Right lung (tissue), 10 donors: ENCODE measurements at places on chromosomes 2 and 18. TPM values are rescaled to one million over a fixed set of nuclear protein-coding genes. Genes with fewer than 3 reads are reported as not detected.

Gene CLASP1
- polyA plus RNA-seq, result 34.5 TPM

DNA sequence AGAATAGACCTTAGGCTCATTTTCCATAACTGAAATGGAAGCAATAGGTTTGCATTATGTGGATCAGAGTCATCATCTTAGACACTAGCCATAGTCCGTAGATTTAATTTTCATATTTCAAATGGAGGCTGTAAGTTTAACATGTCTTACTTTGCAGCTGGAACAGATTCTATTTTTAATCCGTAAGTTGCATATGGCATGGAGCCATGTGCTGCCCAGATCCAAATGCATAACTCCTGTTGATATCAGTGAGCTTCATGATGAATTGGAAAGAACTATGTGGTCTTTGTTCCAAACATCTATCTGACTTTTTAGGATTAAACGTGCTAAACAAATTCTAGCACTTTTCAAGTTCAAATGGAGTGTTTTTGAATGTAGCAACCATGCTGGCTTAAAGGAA, 43.4 kb downstream of the MEIS1 start:
- no peak for DNase-seq

- DNase-seq, result no peak
Observed at GRCh38 chr2:179513181-179513580, 248.5 kb upstream of the SESTD1 start.

DNA sequence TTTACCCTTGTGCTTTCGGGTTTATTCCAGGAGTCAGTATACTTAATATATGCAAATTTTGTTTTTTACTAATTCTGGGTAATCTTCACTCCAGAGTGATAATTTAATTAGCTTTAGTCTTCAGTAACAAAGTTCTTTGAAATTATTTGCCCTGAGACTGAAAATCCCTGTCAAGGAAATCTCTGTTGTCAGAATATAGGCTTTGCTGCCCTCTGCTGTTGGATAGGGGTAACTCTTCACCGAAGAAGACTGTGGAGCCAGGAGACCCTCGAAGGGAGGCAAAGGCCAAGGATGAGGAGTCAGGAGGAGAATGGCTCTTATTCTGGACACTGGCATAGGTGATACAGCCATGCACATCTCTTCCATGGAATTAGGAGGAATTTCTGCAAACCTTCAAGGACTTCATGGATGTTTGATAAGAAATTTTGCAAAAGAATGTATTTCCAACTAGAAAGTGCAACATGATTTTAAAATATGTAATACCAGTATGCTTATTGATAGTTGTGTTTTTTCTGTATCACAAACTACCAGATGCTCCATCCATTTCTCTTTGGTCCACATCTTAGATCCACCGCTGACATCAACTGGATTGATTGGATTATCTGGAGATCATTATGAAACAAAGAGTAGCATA, 182.3 kb downstream of the RDH14 start:
- peak; percentile 54 for DNase-seq

DNA sequence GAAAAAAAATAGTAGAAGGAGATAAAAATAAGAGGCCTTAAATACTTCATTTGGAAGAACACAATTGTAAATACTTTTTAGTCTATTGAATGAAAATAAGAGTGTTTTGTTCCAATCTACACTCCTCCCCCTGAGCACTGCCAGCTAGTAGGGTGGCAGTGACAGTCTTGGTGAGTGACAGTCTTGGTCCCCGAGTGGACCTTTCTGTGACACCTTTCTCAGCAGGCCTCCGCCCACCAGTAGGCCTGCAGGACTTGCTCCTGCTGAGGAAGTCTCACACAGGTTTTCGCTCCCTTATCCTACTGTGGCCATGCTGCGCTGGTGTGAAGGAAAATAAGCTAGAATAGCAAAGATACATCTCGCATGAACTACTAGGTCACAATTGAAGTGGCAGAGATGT, 666.8 kb downstream of the NR4A2 start:
- DNase-seq, result no peak

Gene MBP
- polyA plus RNA-seq, result 11.9 TPM

GRCh38 chr2:109523121-109523520, 90.6 kb downstream of the SEPTIN10 start:
- DNase-seq, result no peak

Gene CIB4
- 0.83 TPM for polyA plus RNA-seq

DNA sequence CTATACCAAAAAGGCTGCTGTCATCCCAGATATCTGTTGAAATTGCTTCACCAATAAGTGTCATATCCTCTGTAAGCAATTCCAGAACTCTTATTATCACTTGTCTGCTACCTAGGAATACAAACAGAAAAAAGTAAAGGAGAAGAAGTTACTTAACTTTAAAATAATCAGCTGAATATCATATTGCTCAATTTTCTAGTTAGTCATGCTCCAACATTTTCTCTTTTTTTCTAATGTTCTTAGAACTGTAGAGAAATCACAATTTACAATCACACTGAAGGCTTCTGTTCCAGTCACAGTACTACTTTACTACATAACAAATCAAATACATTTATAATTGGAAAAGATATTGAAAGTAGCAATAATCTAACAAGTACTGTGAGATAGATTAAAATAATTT, 17.4 kb downstream of the RTTN start:
- DNase-seq, result no peak

- no peak for DNase-seq
Observed at GRCh38 chr2:68387408-68388350, 22.6 kb downstream of the PLEK start.

DNA sequence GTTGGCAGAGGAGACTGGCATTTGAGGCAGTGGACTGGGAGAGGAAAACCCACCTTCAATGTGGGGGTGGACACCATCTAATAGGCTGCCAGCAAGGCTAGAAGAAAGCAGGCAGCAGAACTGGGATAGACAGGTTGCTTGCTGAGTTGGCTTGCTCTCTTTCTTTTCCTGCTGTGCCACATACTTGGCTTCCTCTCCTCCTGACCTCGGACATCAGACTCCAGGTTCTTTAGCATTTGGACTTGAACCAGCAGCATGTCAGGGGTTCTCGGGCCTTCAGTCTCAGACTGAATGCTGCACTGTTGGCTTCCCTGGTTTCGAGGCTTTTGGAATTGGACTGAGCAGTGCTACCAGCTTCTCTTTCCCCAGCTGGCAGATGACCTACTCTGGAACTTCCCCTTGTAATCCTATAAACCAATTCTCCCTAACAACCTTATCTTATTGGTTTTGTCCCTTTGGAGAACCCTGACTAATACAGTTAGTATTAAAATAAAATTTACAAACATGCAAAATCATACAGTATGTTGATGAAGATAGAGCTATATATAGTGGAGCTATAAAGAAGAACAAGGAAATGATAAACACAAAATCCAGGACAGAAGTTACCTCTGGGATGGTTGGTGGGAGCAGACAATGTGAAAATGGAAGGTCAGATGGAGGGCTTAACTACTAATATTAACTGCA, 15.9 kb downstream of the DSEL start:
- no peak for DNase-seq

- DNase-seq, result no peak
Observed at GRCh38 chr2:46667945-46668344, 188.6 kb downstream of the TMEM247 start.

- DNase-seq, result no peak
Observed at GRCh38 chr18:48949050-48949605, 1.6 kb downstream of the SMAD7 start.

Gene MCM6
- polyA plus RNA-seq, result 59.5 TPM

- DNase-seq, result no peak
Observed at GRCh38 chr2:26754972-26755670, 9.0 kb upstream of the SLC35F6 start.

GRCh38 chr2:188023035-188023434, 268.6 kb upstream of the GULP1 start:
- no peak for DNase-seq

DNA sequence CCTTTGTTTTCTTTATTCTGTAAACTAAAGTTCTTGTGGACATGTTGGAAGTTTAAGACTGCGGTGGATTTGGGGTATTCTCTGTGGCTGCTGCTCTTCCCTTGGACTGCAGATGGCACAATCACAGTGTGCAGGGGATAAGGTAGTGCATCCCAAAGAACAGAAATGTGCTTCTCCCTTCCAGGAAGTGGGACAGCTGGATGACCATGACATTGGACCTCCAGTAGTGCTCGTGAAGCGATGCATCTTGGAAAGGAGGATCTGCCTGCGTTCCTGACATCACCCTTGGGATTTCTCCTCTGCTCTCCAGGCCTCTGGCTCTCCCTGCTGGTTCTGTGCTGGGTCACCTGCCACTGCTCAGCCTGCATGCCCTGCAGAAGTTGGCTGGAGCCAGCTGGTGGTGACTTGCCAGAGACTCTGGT, 109.9 kb downstream of the SLC4A3 start:
- DNase-seq, result no peak

DNA sequence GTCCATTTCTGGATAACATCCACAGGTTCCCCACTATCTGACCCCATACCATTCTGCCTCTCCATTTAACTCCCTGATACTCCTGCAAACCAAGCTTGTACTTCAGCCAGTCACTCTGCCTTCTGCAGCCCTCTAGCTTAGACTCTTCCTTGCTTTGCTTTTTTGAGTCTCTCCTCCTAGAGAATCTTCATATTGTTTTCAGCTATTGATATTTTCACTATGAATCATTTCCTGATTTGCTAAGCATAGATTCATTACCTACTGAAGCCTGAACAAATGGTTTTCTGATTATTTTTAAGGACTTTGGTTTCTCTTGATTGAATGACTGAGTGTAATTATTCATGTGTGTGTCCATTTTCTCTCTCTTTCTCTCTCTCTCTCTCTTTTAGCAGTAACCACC, 2102.3 kb upstream of the CELF4 start:
- DNase-seq, result no peak

- DNase-seq, result no peak
Observed at GRCh38 chr2:151999053-151999452, 99.8 kb downstream of the CACNB4 start.

Gene ERICH2
- polyA plus RNA-seq, result 12.0 TPM

- DNase-seq, result peak; percentile 38
Observed at GRCh38 chr2:157194097-157194688, 63.3 kb upstream of the GALNT5 start.

Gene OTOS
- polyA plus RNA-seq, result not detected

- DNase-seq, result no peak
Observed at GRCh38 chr18:63099848-63100629, 219.5 kb downstream of the BCL2 start.

GRCh38 chr2:24824966-24825882, 32.0 kb downstream of the CENPO start:
- DNase-seq, result no peak

- no peak for DNase-seq
Observed at GRCh38 chr2:134248913-134249312, 5.0 kb upstream of the MGAT5 start.

Gene CHRNG
- 0.26 TPM for polyA plus RNA-seq

DNA sequence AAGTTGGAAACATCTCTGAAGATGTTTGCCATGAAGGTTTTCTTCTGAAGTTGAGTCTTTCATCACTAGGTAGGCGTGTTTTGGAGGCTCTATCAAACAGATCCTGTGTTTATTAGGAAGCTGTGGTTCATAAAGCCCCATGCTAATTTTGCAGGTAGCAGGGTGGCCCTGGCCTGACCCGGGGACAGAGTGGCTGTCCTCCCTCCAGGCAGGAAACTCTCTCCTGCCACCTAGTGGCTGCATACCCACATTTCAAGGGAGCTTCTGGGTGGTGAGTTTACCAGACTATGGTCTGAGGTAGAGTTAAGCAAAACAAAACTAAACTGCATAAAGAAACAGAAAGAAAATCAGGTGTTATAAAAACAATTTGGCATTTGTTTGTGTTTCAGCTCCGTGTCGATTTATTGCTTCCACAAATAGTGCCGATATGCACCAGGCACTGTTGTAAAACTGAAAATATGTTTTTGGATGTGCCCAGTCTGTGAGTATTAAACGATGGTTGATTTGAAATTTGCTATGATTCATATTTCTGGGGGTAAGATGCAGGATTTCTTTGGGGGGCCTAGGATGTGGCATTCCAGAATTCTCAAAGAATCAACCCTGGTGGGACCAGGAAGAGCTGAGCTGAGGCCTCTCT, 26.0 kb upstream of the IL37 start:
- no peak for DNase-seq

DNA sequence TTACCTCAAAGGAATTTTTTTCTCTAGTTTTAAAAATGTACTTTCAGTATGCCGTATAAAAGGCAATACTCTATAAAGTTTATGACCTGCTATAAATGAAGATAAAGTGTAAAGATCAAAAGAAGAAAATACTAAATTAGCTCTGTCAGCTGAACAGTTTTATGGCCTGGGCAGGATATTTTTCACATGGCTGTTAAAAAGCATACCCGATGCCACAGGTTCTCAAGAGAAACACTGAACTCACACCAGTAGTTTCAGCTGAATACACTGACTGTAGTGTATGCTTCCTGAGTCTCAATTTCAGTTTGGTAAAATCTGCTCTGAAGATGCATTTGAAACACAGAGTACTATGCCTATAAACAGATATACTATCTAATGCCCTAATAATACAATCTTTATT, 126.0 kb downstream of the PIGN start:
- DNase-seq, result no peak

Gene ABCG8
- 0.60 TPM for polyA plus RNA-seq

Gene EVX2
- polyA plus RNA-seq, result not detected

DNA sequence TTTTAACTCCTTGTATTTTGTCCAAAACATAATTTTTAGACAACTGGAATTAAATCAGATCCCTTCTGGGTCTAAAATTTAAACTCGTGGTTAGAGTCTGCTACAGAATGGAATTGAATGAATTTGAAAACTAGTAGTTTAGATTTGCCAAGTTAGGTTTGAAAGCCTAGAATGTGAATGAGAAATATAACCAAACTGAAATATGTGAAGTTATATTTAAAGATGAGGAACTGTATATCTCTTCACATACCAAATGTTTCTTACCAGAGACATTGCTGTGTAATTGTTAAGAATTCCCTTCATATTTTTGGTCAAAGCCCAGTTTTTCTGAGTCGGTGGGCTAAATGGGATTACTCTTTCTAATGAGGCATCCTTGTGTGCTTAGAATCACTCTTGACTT, 74.2 kb downstream of the LPIN1 start:
- DNase-seq, result no peak

GRCh38 chr2:24843330-24843860, 50.2 kb downstream of the CENPO start:
- no peak for DNase-seq

DNA sequence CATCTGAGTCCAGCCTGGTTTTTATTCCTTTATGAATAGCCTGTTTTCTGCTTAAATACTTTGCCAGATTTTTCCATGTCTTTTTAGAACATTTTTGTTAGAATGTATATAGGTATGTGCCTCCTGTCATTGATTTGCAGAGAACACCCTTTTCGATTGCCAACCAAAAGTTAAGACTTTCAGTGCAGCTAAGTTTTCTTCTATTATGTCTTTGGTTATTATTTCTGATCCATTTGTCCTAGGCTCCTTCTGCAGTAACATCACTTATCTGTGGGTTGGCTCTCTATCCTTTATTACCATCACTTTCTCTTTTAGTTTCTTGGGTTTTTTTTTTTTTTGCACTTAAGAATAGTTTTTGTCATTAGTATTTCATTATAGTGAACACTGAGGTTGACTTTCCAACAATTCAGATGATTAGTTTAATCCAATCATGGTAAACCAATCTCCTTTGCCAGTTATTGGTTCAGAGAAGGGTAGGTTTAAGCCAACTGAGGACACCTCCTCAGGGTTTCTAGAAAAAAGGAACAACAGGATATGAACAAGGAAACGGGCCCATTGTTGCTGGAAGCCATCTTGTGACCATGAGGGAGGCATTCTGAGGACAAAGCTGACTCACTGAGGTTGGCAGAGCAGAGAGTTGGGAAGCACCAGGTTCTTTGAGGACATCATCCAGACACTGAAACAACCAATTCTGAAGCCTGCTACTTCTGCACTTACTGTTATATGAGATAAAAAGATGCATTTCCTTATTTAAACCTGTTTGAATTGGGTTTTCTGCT, 37.9 kb upstream of the GBX2 start:
- no peak for DNase-seq
